ENCODE measurements at places on chromosomes 1 and 21. TPM values are rescaled to one million over a fixed set of nuclear protein-coding genes. Genes with fewer than 3 reads are reported as not detected.

The CD52 gene
- total RNA-seq, result not detected

The SLC35F3 gene
- 0.87 TPM for total RNA-seq

The AGT gene
- not detected for total RNA-seq

The PGLYRP3 gene
- not detected for total RNA-seq

The SPRR3 gene
- not detected for total RNA-seq

The ADAMTS5 gene
- total RNA-seq, result 2.3 TPM

The AJAP1 gene
- 1.5 TPM for total RNA-seq

The LDLRAD1 gene
- not detected for total RNA-seq

The PYHIN1 gene
- not detected for total RNA-seq

The CLEC20A gene
- total RNA-seq, result not detected

The KDM1A gene
- total RNA-seq, result 83.1 TPM

The ACTL8 gene
- not detected for total RNA-seq

The FCN3 gene
- not detected for total RNA-seq

The AMY2A gene
- not detected for total RNA-seq

The MTFR1L gene
- total RNA-seq, result 39.0 TPM

The TMEM82 gene
- total RNA-seq, result not detected

The IL12RB2 gene
- total RNA-seq, result not detected

The PRELP gene
- not detected for total RNA-seq

The ESPN gene
- 0.15 TPM for total RNA-seq

The SZRD1 gene
- total RNA-seq, result 79.8 TPM

The OLIG1 gene
- total RNA-seq, result not detected

The CYP4B1 gene
- total RNA-seq, result not detected

The SHISAL2A gene
- not detected for total RNA-seq

The SPATA21 gene
- not detected for total RNA-seq

The SDC3 gene
- total RNA-seq, result 79.5 TPM

Measured in glomerular endothelial cell (primary cell).